ENCODE measurements at places on chromosomes 6 and 20.

GRCh38 chr20:59596690-59597089, 7.7 kb upstream of the PHACTR3 start:
- no peak for DNase-seq

DNA sequence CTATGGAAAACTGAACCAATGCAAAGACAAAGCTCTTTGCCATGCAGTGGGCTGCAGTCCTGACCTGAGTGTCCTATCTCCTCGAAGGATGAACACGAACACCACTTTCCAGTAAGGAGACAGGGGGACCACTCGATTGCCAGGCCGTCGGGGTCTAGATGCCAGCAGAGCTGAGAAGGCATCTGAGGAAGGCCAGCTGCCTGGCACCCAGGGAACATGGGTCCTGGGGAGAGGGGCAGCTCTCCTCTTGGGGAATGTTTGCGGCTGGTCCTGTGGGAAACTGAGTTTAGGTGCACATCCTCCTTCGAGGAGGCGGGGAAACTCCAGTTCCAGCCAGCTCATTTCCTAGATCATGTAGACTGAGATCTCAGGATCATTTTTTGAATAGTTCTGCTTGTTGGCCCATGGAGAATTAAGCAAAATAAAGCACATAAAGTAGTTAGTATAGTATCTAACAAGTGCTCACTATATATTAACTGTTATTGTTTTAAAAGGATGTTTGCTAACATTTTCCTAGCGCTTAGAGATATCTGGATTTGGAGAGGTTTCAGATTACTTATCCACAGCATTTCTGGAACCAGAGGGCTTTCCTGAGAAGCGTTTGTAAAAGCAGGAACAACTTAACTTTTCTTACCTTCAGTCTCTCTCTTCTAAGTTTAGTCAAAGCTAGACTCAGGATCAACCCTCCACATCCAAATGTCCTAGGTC, 225.3 kb upstream of the FOXQ1 start:
- no peak for DNase-seq

DNA sequence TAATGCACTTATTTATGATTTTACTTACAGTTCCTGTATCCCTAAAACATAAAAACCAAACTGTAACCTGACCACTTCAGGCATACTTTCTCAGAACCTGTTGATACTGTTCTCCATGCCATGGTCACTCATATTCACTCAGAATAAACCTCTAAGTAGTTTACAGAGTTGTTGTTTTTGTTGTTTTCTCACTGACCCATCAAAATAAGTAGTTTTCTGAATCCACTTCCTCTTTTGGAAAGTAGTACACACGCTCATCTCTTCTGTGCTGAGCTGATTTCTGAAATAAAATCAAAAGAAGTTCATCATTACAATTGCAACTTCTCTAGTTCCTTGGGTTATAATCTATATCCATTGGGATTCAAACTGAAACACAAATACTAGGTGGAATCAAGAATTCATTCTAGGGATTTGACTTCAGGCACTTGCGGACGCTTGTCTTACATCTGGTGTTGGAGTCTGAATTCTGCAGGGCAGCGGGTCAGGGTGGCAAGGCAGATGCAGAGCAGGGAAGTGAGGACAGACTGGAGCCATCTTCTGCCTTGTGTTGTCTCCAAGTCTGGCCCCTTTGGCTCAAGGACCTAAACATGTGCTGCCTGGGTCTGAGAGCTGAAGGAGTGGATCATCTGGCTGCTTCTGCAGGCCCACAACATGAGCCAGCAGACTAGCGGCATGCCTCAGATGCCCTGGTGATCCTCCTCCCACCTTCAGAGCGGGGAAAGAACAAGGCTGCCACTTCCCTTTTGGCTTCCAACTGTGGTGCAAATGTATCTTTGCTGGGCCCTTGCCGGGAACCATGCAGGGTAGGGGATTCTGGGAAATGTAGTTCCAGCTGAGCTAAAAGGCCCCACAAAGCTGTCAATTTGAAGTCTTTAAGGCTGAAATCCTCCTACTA, 167.9 kb upstream of the MYLIP start:
- DNase-seq, result no peak

- peak; percentile 40 for DNase-seq
Observed at GRCh38 chr20:23613676-23614075, 8.0 kb upstream of the CST9 start.

DNA sequence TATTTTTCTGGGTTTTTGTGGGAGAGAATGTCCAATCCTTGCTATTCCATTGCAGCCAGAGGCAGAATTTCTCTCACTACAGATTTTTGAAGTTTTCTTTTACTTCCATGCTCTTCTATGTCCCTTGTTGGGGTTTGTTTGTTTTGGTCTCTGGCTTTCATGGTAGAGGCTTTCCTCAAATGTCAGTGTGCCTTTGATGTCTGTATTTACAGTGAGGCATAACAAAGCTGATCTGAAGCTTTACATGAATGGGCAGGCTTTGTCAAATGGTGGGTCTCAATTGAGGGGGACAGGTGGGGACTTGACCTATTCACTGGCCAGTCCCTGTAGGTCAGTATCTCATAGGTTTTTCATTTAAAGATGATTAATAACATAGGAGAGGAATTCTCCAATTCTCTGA, 8.6 kb upstream of the CARMIL1 start:
- no peak for DNase-seq

- no peak for DNase-seq
Observed at GRCh38 chr20:39312676-39313075, 350.5 kb downstream of the DHX35 start.

DNA sequence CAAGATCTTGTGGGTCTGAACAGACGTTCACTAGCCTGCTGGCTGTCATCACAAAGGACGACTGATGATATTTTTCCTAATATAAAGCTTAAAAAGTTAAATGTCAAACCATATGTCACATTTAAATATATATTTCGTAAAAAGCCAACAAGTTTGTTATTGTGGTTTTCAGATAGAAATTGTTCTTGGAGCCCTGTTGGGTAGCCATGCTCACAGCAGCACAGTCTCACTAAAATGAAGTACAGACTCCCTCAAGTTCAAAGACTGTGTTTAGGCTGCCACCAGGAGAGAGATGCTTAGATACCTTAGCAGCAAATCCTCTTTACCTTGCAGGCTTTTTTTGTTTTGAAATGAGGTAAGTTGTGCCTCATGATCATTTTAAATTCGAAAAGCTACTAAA, 17.8 kb downstream of the EEF1E1 start:
- no peak for DNase-seq

DNA sequence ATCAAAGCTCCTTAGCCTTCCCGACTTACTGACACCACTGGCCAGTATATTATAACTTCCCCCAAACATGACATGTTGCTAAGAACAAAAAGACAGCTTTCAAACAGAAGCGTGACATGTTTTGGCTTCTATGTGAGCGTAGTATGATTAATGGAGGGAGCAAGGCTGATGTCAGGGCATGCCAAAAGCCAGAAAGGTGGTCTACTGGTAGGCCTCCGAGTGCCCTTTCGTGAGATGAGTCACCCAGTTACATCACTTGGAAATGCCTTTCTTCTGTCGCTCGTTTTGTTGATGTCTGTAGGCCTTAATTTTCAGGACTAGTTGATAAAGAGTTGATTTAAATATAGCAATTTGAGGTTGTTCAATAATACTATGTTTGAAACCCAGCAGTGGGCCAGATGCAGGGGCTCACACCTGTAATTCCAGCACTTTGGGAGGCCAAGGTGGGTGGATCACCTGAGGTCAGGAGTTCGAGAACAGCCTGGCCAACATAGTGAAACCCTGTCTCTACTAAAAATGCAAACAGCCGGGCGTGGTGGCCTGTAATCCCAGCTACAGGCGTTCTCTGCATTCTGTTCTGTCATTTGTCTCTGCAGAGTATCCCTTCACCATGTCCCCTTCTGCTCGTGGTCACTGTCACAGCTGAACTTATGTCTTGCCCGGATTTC, 53.3 kb downstream of the CNKSR3 start:
- no peak for DNase-seq

DNA sequence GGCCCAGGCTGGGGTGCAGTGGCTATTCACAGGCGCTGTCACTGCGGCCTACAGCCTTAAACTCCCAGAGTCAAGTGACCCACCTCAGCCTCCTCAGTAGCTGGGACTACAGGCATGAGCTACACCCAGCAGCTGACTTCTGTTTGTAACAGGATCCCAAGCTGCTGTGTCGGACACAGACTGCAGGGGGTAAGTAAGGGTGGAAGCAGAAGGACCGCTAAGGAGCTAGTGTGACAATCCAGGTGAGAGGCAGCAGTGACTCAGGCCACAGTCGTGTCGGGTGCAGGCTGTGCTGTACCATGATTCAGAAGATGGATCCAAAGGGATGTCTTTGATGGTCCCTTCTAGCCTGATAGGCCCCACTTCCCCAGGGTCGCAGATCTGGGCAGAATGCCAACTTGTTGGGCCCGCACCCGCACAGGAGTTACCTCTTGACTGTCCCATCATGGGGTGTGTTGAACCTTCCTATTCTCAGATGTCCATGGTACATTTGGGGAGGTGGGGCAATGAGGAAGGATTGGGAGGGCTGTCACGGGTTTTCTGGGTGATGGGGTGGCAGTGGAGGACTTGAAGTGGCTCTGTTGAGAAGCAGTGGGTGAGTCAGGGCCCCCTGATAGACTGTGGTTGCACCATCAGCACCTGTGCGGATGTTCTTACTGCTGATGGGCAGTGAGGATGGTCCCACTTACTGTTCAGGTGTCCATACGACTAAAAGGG, 25.3 kb downstream of the AAR2 start:
- no peak for DNase-seq

- DNase-seq, result no peak
Observed at GRCh38 chr6:116779573-116780164, 14.2 kb upstream of the FAM162B start.

Data from uterus (tissue), 4 donors.